ENCODE measurements at places on chromosomes 2 and 18.

DNA sequence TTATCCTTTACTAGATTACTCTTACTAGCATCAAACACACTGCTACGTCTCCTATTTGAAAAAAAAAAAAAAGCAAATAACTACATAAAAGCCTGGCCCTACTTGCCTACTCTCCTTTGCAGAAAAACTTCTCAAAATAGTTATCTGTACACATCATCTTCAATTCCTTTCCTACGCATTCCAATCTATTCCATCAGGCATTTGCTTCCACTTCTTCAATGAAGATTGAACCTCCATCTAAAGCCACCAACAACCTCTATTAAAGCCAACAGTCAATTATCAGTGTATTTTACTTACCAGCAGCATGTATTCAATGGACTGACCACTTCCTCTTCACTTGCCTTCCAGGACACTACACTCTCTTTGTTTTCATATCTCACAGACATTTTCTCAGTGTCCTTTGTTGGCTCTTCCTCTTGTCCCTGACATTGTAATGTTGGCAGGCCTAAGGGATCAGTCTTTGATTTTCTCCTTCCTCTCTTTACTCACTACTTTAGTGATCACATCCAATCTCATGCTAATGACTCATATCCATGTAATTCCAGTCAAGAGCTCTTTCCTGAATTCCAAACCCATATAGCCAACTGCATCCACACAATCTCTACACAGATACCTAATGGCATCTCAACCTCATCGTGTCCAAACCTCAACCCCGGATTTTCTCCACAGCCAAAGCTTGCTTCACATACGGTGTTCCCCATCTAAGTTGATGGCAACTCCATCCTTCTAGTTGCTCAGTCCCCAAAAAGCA lies 131.3 kb downstream of the CCDC148 start:
- DNase-seq = no peak

GRCh38 chr2:230318190-230319121 lies 8.5 kb upstream of the SP140L start:
- no peak for DNase-seq

DNA sequence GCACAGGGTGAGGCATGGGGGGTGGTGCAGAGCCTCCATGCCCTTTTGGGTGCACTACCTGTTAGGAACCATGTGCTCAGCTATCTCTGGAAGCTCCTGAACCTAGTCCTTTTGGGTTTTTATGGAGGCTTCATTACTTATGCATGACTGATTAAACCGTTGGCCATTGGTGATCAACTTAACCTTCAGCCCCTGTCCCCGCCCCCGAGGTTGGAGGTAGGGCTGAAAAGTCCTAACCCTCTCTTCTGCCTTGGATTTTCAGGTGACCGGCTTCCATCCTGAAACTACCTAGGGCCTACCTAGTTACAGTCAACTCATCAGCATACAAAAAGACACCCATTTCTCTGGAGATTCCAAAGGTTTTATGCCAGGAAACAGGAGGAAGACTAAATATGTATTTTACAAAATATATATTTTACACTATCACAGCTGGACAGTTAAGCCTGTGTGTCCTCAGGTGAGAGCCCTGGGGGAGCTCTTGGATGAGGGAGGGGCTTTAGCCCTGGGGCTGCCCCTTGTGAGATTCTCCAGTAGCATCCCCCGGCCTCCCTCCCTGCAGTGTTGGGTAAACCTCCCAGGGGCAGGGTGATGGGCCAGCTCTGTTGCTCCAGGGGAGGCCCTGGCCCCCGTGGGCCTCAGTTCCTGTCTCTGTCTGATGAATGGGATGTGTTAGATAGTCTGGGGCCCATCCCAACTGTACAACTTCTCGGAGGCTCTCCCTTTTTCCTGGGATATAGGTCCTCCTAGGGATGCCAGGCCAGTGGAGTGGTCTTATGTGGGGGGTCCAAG lies 24.1 kb downstream of the GLI2 start:
- no peak for DNase-seq

- no peak for DNase-seq
These were observed 167.7 kb downstream of the PLCL1 start for GRCh38 chr2:197972061-197972460.

GRCh38 chr2:64767670-64768468 lies 114.2 kb upstream of the SERTAD2 start:
- peak; percentile 72 for DNase-seq
